Prostate gland (tissue), 2 donors: ENCODE measurements at places on chromosomes 13 and 19. TPM values are rescaled to one million over a fixed set of nuclear protein-coding genes. Genes with fewer than 3 reads are reported as not detected.

Gene ZNF586
- total RNA-seq: 15.4 TPM

Gene RASAL3
- total RNA-seq: 4.3 TPM

Gene RNF225
- total RNA-seq: 0.62 TPM

Gene NUFIP1
- 6.5 TPM for total RNA-seq

Gene LIM2
- not detected for total RNA-seq

Gene MBD3L2
- total RNA-seq: not detected

Gene NLRP11
- total RNA-seq: 1.5 TPM

Gene KLK15
- 4.0 TPM for total RNA-seq

Gene ZSCAN18
- total RNA-seq: 146 TPM

Gene LILRB2
- 0.09 TPM for total RNA-seq

Gene FBXL3
- 113 TPM for total RNA-seq

Gene ZNF829
- total RNA-seq: 3.2 TPM

Gene ACER1
- not detected for total RNA-seq

Gene CGB1
- total RNA-seq: not detected

Gene ZNF723
- total RNA-seq: not detected

Gene STX10
- total RNA-seq: 42.5 TPM

Gene ZNF442
- 2.3 TPM for total RNA-seq

Gene IL12RB1
- total RNA-seq: 0.62 TPM

Gene ZNF626
- 18.5 TPM for total RNA-seq

Gene ZNF177
- 8.1 TPM for total RNA-seq

Gene GPR180
- total RNA-seq: 5.4 TPM

Gene PTPRH
- total RNA-seq: 4.0 TPM

Gene ZNF302
- total RNA-seq: 25.0 TPM

Gene LGALS14
- not detected for total RNA-seq
